ENCODE measurements at places on chromosomes 13 and 19.

GRCh38 chr19:34458677-34459076, 22.9 kb upstream of the WTIP start:
- no peak for DNase-seq

DNA sequence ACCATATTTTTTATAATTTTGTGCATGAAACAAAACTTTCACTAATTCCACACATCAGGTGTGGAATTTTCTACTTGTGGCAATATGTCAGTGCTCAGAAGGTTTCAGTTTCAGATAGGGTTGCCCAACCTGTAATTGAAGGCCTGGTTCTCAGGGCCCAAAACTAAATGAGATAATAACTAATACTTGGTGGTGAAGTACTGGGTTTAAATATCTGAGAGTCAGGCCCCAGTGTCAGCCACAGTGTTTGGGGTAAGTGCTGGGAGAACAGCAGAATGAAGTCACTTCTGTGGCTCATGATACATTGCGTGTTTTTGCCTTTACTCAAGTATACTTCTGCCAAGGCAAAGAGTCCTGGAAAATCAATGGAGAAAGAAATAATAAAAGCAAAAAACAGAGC, 5.6 kb downstream of the SAFB start:
- DNase-seq: no peak

DNA sequence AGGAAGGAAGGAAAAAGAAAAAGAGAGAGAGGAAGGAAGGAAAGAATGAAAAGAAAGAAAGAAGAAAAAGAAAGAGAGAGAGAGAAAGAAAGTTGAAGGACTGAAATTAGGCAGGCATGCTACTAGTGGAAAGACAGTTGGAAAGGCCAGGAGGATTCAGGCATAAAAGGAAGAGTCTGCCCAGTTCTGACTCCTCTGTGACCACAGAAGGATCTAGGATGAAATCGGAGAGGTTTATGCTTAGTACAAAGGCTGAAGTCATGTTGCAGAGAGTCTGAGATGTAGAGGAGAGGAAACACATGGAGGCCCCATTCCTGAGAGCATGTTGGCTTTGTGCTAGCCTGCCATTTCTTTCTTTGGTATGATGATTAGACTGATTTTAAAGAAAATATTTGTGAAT, 246.5 kb upstream of the ARGLU1 start:
- DNase-seq: no peak

GRCh38 chr19:2428321-2428690, 920 bp upstream of the TIMM13 start:
- DNase-seq: no peak

DNA sequence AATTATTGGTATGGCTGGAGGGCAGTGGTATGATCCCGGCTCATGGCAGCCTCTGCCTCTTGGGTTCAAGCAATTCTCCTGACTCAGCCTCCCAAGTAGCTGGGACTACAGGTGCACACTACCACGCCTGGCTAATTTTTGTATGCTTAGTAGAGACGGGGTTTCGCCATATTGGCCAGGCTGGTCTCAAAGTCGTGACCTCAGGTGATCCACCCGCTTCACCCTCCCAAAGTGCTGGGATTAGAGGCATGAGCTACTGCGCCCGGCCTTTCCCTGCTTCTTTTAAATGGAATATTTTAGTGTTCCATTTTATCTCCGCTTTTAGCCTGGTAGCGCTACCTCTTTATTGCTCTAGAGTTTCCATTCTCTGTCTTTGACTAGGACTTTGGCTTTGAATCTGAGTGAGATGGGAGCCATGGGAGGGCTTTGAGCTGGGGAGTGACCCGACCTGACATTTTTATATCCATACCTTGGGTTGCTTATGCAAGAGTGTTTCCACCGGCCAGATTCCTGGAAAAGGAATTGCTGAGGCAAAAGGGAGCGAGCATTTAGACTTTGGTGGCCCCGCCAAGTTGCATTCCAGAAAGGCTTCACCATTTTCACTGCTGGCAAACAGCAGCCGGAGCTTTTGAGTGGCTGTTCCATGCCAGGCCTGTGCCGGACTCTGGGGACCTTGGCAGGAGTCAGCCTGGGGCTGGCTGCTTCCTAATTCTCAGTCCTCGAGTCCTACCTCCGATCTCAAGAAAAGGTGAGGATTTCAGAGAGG, 22.9 kb downstream of the BICRA start:
- DNase-seq: no peak

DNA sequence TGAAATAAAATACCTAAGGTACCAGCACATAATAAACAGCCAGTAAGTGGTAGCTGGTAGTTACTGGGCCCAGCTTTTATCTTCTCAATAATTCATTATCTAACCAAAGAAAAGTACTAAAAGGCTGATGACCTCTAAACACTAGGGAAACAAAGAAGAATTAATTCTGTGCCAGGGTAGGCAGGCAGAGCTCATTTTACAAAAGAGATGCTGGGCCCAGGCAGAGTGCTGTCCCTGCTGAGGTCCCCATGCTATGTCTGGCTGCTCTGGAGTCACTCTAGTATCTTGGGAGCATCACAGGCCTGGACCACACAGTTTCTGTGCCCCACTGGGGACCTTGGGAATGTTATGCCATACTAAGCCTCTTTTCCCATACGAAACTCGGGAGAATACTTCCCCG, 18.2 kb downstream of the ZNF507 start:
- DNase-seq: no peak

GRCh38 chr19:16117594-16118033, 5.9 kb downstream of the RAB8A start:
- DNase-seq: no peak

- DNase-seq: no peak
Measured at GRCh38 chr13:39306639-39307589, 268.7 kb downstream of the NHLRC3 start.

- no peak for DNase-seq
Measured at GRCh38 chr13:71590654-71591148, 276.3 kb downstream of the DACH1 start.

DNA sequence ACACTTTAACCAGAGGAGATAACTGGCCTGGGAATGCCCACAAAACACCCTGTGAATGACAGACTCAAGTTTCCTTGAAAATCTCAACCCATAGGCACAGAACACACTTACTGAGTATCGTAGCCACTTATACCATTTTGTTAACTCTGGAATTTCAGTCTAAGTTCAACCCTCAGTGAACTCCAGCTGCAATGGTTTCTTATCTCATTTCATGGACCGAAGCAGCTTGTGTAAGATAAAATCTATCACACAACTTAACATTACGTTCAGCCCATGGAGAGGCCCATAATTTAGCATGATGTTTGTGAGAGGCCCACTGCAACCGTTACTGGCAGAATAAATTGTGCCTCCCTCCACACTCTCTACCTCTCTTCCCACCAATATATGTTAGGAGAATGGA, 323.0 kb downstream of the DNAJC15 start:
- no peak for DNase-seq

DNA sequence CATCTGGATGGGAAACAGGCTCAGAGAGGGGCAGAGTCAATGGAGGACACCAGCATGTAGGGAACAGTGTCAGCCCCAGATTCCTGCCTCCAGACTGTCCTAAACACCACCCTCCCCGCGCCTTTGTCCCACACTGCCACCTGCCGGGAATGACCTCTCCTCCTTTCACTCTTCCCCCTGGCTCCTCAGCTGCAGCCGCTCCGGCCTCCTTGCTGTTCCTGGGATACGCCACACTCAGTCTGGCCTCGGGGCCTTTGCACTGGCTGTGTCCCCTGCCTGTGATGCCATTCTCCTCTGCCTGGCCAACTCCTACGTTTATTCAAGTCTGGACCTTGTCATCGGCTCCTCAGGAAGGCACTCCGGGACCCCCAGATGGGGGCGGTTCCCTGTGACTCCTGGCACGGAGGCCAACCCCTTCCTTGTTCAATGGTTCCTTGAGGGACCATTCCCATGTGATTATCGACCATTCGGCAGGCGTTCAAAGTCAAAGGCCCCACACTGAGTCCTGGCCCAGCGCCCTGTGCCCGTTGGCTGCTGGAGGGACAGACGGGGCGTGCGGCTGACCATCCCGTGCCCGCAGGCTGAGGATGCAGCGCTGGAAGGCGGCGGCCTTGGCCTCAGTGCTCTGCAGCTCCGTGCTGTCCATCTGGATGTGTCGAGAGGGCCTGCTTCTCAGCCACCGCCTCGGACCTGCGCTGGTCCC, 15.8 kb downstream of the FUT6 start:
- DNase-seq: no peak

GRCh38 chr19:35120492-35120891, 4.9 kb downstream of the FXYD3 start:
- DNase-seq: no peak

- no peak for DNase-seq
Measured at GRCh38 chr13:110154410-110154933, 152.5 kb downstream of the COL4A1 start.

GRCh38 chr19:49011194-49011593, 5.7 kb downstream of the LHB start:
- no peak for DNase-seq

DNA sequence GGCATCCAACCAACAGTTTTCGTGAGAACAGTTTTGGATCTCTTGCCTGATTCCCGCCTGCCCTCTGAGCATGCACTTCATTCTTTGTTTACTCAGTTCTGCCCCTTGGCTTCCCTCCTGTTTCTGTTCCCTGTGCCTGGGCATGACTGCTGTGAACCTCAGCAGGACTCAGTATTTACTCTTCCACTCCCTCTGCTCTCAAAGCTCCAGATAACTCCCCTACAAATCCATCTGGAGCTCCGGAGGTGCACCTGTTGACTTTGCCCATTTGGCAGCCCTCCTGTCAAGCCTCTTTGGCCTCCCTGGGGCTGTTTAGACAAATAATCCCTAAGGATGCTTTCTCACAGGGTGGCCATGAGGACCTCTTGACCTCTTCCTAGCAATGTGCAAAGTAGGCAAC, 34.2 kb upstream of the ARGLU1 start:
- DNase-seq: no peak

DNA sequence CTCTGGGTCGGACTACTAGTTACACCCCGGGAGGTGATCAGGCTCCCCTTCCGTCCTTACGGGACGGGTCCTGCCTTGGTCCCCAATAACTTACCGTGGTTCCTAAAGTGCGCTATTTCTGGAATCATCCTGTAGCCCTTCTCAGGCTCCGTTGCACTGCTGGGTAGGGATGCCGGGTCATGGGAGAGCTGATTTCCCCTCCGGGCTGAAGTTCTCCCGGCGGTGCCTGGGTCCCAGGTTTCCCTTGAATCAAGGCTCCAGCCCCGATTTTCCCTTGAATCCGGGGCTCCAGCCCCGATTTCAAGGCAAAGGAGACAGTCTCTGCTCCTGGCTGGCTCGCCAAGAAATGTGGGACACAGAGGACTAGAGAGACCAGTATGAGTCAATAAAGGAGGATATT, 43.4 kb downstream of the ZNF493 start:
- DNase-seq: no peak

- no peak for DNase-seq
Measured at GRCh38 chr19:13339869-13340268, 166.4 kb downstream of the CACNA1A start.

- peak; percentile 71 for DNase-seq
Measured at GRCh38 chr19:42252365-42253244, 2.3 kb downstream of the ERF start.

GRCh38 chr13:113109151-113110047, 3.8 kb downstream of the F7 start:
- DNase-seq: no peak

DNA sequence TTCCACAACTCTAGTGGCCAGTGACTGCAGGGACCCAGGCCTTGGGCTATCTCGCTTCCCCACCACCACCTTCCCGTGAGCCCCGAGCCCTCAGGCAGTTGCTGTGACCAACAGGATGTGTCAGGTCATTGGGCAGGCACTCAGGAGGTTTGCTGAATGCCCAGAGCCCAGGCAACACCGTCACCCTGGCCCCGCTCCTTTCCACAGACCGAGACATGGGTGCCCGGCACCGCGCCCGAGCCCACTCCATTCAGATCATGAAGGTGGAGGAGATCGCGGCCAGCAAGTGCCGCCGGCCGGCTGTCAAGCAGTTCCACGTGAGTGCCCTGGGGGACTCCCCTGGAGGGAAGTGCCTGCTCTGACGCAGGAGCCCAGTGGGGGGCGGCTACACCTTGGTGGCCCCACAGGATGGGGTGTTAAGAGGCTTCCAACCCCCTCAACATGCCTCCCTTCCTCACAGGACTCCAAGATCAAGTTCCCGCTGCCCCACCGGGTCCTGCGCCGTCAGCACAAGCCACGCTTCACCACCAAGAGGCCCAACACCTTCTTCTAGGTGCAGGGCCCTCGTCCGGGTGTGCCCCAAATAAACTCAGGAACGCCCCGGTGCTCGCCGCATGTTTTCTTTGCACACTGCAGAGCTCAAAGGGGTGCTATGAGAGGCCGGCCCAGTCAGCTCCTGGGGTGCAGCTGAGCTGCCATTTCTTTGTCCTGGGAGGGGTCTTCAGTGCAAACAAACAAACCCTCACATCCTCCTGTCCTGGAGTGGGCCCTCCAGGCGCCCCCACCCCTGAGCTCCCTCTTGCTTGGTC, 3.2 kb downstream of the RPL18A start:
- DNase-seq: no peak

DNA sequence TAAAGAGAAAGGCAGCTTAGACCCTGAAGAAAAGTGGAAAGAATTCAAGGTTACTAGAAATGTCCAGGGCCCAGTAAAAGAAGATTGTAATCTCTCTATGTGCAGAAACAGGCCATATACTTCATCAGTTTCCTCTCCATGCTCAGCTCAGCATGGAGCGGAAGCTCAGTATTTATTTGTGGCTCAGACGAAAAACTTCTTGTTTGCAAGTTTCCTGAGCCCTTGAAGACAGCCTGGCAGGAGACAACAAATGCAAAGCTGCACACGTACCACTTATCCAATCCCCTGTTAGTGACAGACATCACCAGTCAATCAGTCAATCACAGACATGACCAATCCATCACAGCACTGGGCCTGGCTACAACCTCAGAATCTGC, 8.1 kb upstream of the KLF2 start:
- no peak for DNase-seq

DNA sequence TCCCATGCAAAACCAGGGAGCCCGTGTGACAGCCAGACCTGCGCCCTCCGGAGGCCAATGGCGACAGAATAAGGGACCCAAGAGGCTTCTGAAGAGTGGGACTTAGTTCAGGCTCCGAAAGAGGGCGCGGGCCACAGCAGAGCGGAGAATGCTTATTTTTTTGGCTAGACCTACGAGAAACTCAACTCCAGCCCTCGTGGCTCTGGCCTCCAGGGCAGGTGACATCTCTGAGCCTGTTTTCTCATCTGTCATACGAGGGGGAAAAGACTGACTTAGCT, 23.0 kb downstream of the DPP9 start:
- DNase-seq: no peak

DNA sequence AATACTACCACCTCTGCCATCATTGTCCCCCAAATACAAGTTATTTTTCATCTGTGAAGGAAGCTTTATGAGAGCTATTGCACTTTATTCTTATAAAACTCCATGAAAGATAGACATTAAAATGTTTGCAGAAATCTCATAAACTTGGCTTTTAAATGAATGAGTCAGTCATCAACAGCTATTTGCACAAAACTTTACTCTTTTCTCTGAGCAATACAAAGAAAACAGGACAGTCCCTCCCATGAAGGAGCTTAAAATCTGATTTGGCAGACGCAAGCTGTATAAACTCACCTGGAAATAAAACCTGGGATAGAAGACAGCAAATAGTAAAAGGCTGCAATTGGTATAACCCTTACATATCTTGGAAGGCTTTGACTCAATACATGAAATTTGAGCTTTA, 16.6 kb upstream of the RCBTB1 start:
- no peak for DNase-seq

Data from EL (cell line).